ENCODE measurements at places on chromosomes 1 and 21.
A peak's percentile ranks its signal among the peaks of the same experiment; 100 is the strongest.

DNA sequence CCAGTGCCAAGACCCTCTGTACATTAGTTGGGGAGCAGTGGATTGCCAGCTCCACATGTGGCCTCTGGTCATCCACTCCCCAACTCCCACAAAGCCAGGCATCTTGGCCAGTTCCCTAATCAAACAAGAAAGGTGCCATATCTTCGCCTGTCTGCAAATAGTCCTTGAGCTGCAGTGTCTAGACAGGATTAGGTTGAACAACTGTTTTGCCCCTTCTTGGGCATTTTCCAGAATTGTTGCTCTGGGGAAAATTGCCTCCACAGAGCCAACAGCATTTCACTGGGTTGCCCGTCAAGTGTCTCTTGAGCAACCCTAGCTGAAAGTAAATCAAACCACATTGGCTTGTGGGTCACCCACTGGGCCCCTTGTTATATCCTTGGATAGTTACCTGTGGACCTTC, 109.3 kb downstream of the GDAP2 start:
- no peak for DNase-seq

GRCh38 chr21:37462087-37462861, 95.7 kb downstream of the DYRK1A start:
- no peak for DNase-seq

DNA sequence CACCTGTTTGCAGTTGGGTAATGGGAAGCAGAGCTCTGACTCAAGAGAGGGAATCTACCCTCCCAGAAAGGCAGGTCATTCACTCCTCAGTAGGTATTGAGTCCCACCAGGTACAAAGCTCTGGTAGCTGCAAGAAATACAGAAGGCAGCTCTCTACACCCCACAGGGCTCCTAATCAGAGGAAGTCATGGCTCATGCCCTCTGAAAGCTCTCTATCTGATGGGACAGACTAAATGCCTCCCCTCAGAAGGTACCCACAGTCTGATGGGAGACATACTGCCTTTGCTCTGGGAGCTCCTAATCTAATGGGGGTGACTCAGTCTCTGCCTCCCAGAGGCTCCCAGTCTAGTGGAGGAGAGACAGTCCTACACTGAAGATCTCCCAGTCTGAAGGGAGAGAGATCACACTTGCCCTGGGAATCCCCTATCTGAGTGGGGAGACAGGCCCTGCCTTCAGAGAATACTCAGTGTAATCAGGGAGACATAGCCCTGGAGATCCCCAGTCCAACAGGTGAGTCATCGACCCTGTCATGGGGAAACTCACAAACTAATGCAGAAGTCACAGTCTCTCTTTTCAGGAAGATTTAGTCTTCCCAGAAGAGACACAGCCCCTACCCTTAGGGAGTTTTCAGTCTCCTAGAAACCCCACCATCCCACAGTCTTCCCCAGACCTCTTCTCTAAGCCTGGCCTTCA, 23.7 kb downstream of the CAMK1G start:
- peak; percentile 94 for DNase-seq

GRCh38 chr1:15557594-15557993, 27.3 kb downstream of the AGMAT start:
- DNase-seq, result no peak

GRCh38 chr21:8991088-8991907, 1530.1 kb upstream of the TPTE start:
- DNase-seq, result no peak

DNA sequence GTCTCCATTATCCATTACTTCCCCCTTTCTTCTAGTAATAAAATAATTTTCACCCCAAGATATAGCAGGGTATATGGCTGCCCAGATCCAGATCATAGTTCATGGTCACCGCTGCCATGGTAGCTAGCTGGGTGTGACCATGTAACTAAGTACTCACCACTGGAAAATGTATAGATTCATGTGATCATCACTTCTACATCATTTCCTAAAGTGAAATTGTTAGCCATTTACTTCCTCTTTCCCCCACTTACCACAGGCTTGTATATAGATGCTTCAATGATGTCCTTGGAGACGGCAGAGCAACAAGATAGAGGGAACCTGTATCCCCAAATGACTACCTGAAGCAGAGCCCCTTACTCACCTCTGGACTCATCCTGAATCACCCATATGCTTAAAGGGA, 22.7 kb upstream of the EYA3 start:
- DNase-seq, result peak; percentile 98

GRCh38 chr1:61119085-61119484, 36.7 kb downstream of the NFIA start:
- no peak for DNase-seq

DNA sequence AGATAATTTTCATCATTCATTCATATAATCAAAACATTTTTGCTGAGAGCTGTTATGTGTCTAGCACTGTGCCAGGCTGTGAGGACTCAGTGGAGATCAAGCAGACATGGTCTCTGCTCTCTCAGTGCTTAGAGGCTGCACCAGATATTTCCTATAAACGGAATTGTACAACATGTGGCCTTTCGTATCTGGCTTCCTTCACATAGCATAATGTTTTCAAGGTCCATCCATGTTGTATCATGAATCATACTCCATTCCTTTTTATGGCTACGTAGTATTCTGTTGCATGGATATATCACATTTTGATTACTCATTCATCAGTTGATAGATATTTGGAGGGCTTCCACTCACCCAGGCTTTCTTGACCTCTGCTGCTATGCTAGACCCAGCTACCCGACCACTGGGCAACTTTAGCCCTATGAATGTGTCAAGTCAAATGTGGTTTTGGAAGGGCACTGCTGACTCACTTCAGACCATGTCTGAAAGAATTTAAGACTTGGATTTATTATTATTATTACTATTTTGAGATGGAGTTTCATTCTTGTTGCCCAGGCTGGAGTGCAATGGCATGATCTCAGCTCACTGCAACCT, 18.5 kb downstream of the NCF2 start:
- no peak for DNase-seq
